Thoracic aorta endothelial cell (primary cell): ENCODE measurements at places on chromosomes 1 and 21. TPM values are rescaled to one million over a fixed set of nuclear protein-coding genes. Genes with fewer than 3 reads are reported as not detected.

The FCER1A gene
- total RNA-seq, result not detected in 2 replicates

The CYP4B1 gene
- total RNA-seq, result not detected in 2 replicates

The SPAG17 gene
- total RNA-seq, result not detected in 2 replicates

The HMCN1 gene
- total RNA-seq, result 9.6 and 15.4 TPM in 2 replicates

The OR6F1 gene
- total RNA-seq, result not detected in 2 replicates

The KIF2C gene
- total RNA-seq, result 38.6 and 54.6 TPM in 2 replicates

The MYBPH gene
- not detected in 2 replicates for total RNA-seq

The ASTN1 gene
- total RNA-seq, result not detected in 2 replicates

The PRKAB2 gene
- total RNA-seq, result 10.1 and 12.0 TPM in 2 replicates

The AIRE gene
- total RNA-seq, result under 0.01 TPM in 1 of 2 replicates, not detected in the other

The MRAP gene
- not detected in 2 replicates for total RNA-seq

The GNAT2 gene
- total RNA-seq, result 0.13 and 0.22 TPM in 2 replicates

The MXRA8 gene
- total RNA-seq, result 0.80 and 1.2 TPM in 2 replicates

The FAM163A gene
- total RNA-seq, result not detected in 2 replicates

The MTR gene
- total RNA-seq, result 50.3 and 55.6 TPM in 2 replicates

The PERM1 gene
- total RNA-seq, result not detected in 2 replicates

The LCE1D gene
- total RNA-seq, result not detected in 2 replicates

The LCE3E gene
- total RNA-seq, result not detected in 2 replicates

The RGS18 gene
- total RNA-seq, result not detected in 2 replicates

The RAB25 gene
- total RNA-seq, result not detected in 2 replicates

The NUAK2 gene
- total RNA-seq, result 0.86 and 0.93 TPM in 2 replicates

The GNPAT gene
- 69.0 and 81.2 TPM in 2 replicates for total RNA-seq

The UBAP2L gene
- 147 and 155 TPM in 2 replicates for total RNA-seq

The SV2A gene
- 0.66 and 2.9 TPM in 2 replicates for total RNA-seq

The LCK gene
- total RNA-seq, result 0.13 TPM in 1 of 2 replicates, not detected in the other

The OR6K3 gene
- total RNA-seq, result not detected in 2 replicates

The SLC1A7 gene
- total RNA-seq, result not detected in 2 replicates

The ESPN gene
- 0.65 and 1.1 TPM in 2 replicates for total RNA-seq

The CLEC20A gene
- not detected in 2 replicates for total RNA-seq

The ELOA gene
- 53.3 and 60.9 TPM in 2 replicates for total RNA-seq

The CEP104 gene
- total RNA-seq, result 33.6 and 41.5 TPM in 2 replicates

The LIPI gene
- not detected in 2 replicates for total RNA-seq

The HSD3B2 gene
- not detected in 2 replicates for total RNA-seq

The SPRR2G gene
- not detected in 2 replicates for total RNA-seq

The SGIP1 gene
- total RNA-seq, result 7.2 and 22.3 TPM in 2 replicates

The UMODL1 gene
- total RNA-seq, result not detected in 2 replicates

The CFAP107 gene
- not detected in 2 replicates for total RNA-seq

The KIF26B gene
- total RNA-seq, result under 0.01 and 0.14 TPM in 2 replicates

The RPE65 gene
- total RNA-seq, result not detected in 2 replicates

The EDN2 gene
- not detected in 2 replicates for total RNA-seq

The CYP4A22 gene
- 0.07 TPM in 1 of 2 replicates, not detected in the other for total RNA-seq

The RBM11 gene
- not detected in 2 replicates for total RNA-seq

The SLAMF1 gene
- not detected in 2 replicates for total RNA-seq

The CD5L gene
- total RNA-seq, result not detected in 2 replicates

The CACNA1S gene
- total RNA-seq, result not detected in 2 replicates

The WNT4 gene
- total RNA-seq, result 0.27 and 0.29 TPM in 2 replicates

The CLIC4 gene
- total RNA-seq, result 876 and 883 TPM in 2 replicates

The TMPRSS15 gene
- not detected in 2 replicates for total RNA-seq

The NEXN gene
- total RNA-seq, result 3.8 and 6.1 TPM in 2 replicates

The SPOCD1 gene
- 53.7 and 57.9 TPM in 2 replicates for total RNA-seq

The OR10Z1 gene
- not detected in 2 replicates for total RNA-seq

The THAP3 gene
- 11.9 and 12.0 TPM in 2 replicates for total RNA-seq

The STIL gene
- total RNA-seq, result 33.8 and 47.2 TPM in 2 replicates

The C1QB gene
- not detected in 2 replicates for total RNA-seq

The TCHH gene
- total RNA-seq, result under 0.01 TPM in 2 replicates

The DCDC2B gene
- total RNA-seq, result not detected in 2 replicates
